Mammary epithelial cell (primary cell): ENCODE measurements at places on chromosomes 11 and 22. TPM values are rescaled to one million over a fixed set of nuclear protein-coding genes. Genes with fewer than 3 reads are reported as not detected.

The ACRV1 gene
- not detected in 2 replicates for total RNA-seq

The GRAP2 gene
- not detected in 2 replicates for total RNA-seq

The AMOTL1 gene
- total RNA-seq = 181 TPM

The NAALADL1 gene
- not detected in 2 replicates for total RNA-seq

The PGA4 gene
- not detected for total RNA-seq
